ENCODE measurements at places on chromosomes 16 and 17. TPM values are rescaled to one million over a fixed set of nuclear protein-coding genes. Genes with fewer than 3 reads are reported as not detected.

GP1BA gene
- not detected for total RNA-seq

VAT1L gene
- total RNA-seq = 0.29 TPM

FTO gene
- 63.2 TPM for total RNA-seq

USP6 gene
- 0.21 TPM for total RNA-seq
